ENCODE measurements at places on chromosomes 5 and 9.

- DNase-seq, result no peak
Observed at GRCh38 chr9:86794391-86795046, 152.8 kb downstream of the GAS1 start.

- DNase-seq, result no peak
Observed at GRCh38 chr5:137815202-137815990, 52.3 kb upstream of the MYOT start.

DNA sequence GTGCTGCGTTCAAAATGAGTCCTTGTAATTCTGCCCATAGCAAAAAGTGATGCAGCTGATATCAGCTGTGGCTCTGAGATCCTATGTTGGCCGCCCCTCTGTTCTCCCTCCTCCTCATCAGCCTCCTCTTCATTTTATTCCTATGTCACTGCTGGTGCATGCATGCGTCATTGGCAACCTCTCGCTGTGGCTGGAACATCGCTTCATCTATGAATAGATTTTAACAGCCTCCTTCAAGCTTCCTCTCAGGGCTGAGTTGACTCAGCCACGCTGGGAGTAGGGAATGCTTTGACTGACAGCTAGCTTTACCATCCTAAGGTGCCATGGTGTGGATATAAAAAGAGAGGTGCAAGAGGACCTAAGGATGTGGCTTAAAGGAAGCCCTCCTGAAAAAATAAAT lies 303.5 kb downstream of the PLK2 start:
- no peak for DNase-seq

DNA sequence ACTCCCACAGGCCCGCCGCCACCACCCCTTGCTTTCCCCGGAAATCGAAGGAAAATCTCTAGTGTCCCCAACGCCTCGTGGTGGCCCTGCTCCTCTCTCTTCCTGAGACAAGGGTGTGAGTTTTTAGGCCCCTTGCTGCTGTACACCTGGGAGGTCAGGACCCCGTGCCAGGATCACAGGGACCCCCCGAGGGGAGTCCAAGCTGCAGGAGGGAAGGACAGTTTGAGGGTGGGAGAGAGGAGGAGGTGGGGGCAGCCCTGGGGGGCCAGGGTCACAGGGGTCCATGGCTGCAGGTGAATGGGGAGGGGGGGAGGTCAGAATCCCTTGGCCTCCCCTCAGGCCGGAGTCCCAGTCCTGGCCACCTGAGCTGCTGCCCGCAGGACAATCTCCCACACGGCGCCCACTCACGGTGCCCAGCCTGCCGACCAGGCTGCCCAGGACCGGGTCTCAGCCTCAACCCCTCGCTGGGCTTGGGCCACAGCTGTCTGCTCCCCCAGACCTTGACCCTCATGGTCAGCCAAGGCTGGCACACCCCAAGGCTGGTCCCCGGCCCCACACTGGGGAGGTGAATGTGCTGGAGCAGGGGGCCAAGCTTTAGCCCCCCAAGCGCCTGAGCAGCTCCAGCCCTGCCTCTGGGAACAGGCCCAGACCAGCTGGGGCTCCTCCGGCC lies 19.9 kb downstream of the TPPP start:
- DNase-seq, result no peak

DNA sequence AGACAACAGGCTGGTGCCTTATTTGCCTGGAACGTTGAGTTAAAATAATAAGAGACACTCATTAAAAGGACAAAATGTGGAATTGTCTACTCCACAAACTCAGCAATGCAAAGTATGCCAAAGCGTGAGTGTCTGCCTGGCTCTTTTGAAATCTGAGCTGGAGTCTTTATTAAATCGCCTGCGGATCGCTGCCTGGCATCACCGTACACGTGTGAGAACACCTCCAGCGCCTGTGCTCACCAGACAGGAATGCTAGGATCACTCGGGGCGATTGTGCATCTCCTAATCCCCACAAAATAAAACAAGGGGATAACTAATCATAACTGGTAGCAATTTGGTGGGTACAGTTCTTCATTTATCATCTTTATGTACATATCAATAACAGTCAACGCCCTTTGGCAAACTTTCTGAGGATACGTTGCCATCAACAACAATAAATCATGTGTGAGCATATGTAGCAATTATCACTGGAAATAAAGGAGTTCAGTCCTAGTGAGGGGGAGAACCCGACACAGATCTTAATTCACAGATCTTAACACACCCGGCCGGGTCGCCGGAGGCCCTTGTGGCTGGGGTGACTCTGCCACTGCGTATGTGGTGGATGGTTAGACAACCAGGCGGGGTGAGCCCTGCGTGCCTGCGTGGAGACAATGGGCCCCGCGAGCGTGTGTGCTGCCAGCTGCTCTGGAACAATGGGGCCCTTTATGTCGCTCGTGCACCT lies 284.9 kb upstream of the IRX1 start:
- no peak for DNase-seq

- no peak for DNase-seq
Observed at GRCh38 chr5:62259699-62260250, 46.2 kb upstream of the KIF2A start.

DNA sequence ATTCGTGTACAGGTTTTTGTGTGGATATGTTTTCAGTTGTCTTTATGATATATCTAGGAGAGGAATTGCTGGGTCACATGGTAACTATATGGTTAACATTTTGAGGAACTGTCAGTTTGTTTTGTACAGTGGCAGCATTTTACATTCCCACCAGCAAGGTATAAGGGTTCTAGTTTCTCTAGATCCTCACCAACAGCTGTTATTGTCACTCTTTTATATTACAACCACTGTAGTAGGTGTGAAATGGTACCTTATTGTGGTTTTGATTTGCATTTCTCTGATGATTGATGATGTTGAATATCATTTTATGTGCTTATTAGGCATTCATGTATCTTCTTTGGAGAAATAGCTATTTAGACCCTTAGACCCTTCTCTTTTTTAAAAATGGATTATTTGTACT lies 82.9 kb downstream of the CCDC171 start:
- no peak for DNase-seq

- no peak for DNase-seq
Observed at GRCh38 chr9:126347911-126348760, 21.5 kb downstream of the MVB12B start.

- DNase-seq, result no peak
Observed at GRCh38 chr9:131446276-131446675, 52.4 kb downstream of the PRRC2B start.

- DNase-seq, result no peak
Observed at GRCh38 chr9:82154573-82154972, 166.0 kb downstream of the SPATA31D1 start.

DNA sequence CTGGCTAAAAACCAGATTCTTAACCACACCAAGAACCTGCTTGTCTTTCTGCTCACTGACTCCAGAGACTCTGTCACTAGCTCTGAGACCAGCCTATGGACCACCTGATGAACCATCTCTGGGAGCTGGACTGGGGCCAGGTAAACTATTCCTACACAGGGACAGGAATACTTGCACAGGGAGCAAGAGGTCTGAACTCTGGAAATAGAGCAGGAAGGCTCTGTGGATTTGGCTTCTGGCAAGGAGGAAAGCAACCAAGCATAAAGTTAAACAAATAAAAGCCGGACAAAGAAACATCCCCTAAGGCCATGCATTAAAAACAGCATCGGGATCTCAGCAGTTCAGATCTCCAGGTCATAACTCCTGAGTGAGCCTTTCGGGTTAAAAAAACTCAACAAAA lies 5.6 kb upstream of the SPARC start:
- no peak for DNase-seq

GRCh38 chr5:72600391-72600981 lies 93.3 kb upstream of the ZNF366 start:
- DNase-seq, result no peak
